Activated CD4-positive, alpha-beta T cell treated with anti-CD3 and anti-CD28 coated beads, Interleukin-2, Interleukin-4, amounts not matched to agents 100 ng/mL and 50 ng/mL, durations not matched to agents 16 hours and 8 hours (primary cell): ENCODE measurements at places on chromosomes 12 and 14.
A peak's percentile ranks its signal among the peaks of the same experiment; 100 is the strongest.

DNA sequence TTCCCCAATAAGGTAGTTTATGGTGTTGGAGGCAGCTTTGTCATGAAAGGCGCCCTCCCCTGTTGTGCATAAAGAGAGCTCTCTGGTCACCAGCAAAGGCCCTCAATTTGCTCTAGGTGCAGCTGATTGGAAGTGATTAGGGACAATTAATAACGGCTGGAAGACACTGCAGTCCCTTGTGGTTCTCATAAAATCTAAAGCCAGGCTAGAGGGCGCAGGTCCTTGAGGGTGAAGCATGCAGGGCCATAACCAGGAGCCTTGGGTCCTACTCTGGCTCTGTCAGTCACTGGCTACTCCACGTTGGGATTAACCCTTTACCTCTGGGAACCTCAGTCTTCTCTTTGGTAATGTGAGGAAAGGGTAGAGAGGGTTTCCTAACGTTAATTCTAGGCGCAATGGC, 1.9 kb downstream of the DAAM1 start:
- no peak for DNase-seq

DNA sequence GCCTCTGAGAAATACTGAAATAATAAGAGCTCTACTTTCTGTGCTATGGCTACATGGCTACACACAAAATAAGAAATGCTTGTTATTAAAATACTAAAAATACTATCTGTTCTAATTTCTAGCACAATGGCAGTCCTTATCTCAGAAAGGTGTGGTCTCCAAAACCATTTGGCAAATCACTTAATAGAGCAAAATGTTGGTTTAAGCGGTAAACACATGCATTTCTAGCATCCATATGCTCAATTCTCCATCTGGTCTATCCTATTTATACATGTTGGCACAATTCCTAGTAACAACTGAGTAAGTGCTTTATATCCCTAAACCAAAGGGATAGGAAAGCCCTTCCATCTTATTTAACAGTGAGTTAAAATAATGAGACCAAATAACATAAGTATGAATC, 107.0 kb downstream of the PAPLN start:
- DNase-seq: no peak

GRCh38 chr12:12229556-12230092, 37.2 kb downstream of the LRP6 start:
- no peak for DNase-seq

DNA sequence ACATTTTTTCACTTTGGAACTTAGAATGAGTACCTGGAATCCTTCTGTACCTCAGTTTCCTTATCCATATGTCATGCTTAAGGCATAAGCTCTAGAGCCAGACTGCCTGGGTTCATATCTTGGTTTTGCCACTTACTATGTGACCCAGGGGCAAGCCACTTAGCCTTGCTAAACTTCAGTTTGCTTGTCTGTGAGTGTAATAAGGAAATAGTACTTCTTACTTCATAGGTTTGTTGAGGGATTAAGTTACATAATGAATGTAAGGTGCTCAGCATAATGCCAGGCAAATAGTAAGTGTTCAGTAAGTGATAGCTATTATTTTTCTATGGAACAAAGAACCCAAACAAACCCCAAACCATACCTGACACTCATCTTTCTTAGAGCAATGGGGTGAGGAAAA, 225.1 kb downstream of the BCAT1 start:
- no peak for DNase-seq

- DNase-seq: peak; percentile 45
Observed at GRCh38 chr14:80973931-80974641, 18.7 kb downstream of the TSHR start.

DNA sequence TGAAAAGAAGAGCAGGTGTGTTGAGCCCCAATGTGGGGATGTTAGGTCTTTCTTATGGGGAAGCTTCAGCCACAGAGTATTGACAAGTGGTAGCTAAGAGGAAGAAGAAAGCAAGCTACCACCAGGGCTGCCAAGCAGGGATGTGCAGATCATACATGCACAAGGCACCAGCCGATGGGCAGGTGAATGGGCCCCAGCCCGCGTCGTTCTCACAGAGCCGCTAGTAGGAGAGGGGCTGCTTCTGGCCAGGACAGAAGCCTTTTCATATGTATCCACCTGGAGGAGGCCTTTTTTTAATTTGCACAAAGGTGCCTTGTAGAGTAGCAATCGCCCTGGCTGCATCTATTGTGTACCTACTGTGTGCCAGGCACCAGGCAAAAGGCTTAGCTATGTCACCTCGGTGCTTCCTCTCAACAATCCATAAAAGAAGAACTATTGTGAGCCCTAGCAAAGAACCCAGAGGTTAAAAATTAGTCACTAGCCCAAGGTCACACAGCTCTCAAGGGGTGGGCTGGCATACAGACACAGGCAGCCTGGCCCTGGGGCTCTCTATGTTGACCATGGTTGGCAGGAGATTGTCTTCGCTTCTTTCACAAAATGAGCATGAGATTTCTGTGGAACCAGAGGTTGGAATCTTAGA, 8.2 kb downstream of the NUAK1 start:
- no peak for DNase-seq

GRCh38 chr12:114192013-114192412, 213.9 kb downstream of the TBX5 start:
- no peak for DNase-seq

DNA sequence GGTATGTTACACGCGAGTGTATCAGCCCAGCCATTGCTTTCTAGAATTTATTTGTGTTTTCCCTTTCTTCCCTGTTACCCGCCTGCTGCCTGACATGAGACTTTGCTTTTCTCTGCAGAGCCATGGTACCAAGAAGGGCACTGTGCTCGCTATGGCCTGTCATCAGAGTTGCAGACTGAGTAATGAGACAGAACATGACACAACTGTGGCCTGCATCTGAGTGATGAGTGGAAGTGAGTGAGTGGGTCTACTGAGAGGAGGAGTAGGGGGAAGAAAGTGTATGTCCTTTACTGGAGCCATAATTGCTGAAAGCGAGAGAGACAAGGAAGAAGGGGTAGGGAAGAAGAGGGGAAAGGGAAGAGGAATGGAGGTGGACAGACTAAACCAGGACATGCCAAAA, 2.9 kb downstream of the RILPL1 start:
- DNase-seq: no peak

DNA sequence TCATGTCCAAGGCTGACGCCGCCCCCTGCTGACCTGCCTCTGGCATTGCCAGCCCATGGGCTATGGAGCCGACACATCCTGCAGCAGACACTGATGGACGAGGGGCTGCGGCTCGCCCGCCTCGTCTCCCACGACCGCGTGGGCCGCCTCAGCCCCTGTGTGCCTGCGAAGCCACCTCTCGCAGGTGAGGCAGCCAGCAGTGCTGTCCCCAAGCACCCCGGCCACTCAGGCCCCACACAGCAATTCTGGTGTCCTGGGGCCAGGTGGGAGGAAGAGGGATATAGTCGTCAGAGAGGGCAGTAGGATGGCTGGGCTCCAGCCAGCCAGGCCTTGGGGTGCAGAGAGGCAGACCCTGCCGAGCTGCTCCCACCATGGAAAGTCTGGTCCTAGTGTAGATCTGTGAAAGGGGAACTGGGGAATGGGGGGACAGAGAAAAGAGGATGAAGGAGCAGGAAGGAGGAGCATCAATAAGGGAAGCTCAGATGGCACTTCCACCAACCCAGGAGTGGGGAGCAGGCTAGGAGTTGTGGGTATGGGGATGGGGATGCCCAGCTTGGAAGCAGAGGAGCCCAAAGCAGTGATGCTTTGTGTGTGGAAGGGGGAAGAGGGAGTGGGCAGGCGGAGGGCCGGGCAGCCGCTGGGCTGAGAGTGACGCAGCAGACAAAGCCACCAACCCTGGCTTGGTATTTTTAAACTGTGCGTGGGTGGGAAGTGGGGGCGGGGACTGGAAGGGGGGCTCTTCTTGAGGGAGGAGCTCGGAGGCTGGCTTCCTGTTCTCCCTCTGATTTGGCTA, 4.7 kb downstream of the NAB2 start:
- peak; percentile 65 for DNase-seq

DNA sequence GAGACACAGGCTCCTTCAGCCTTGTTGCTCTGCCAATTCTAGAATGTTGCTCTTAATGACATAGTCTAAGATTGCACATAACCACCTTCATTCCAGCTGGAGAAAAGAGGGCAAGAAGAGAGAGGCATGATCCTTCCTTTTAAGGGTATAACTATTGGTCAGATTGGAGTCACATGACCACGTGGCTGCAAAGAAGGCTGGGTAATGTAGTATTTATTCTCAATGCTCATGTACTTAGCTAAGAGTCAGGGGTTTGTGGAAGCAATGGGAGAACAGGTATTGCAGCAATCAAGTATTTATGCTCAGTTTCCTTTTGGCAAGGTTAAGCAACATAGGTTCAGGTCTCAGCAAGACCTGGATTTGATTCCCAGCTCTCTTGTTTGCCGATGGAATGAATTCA, 298.8 kb upstream of the TBX3 start:
- DNase-seq: no peak

DNA sequence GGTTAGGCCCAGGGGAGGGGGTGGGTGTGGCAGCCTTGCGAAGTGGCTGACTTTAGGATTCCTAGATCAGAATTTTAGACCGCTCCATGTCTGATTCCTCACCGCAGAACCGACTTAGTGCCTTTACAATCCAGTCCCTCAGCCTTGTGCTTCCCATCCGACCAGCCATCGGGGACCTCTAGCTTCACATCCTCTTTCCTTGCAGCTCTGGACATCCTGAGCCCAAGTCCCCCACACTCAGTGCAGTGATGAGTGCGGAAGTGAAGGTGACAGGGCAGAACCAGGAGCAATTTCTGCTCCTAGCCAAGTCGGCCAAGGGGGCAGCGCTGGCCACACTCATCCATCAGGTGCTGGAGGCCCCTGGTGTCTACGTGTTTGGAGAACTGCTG, 557 bp downstream of the COPS7A start:
- DNase-seq: peak; percentile 37

- peak; percentile 87 for DNase-seq
Observed at GRCh38 chr14:70886421-70887206, 20.6 kb upstream of the PCNX1 start.
